Chondrocyte (in vitro differentiated cells): ENCODE measurements at places on chromosomes 16 and 17. TPM values are rescaled to one million over a fixed set of nuclear protein-coding genes. Genes with fewer than 3 reads are reported as not detected.

GRCh38 chr16:1133810-1134520, 18.9 kb upstream of the CACNA1H start:
- DNase-seq, result no peak
- H3K36me3 ChIP-seq, result peaks cover 2% of the 10 kb centered on the region
- no peaks in the 10 kb centered on the region for H3K4me1 ChIP-seq
- no peak overlapping the region for H3K4me3 ChIP-seq
- H3K27me3 ChIP-seq, result peaks cover 5% of the 10 kb centered on the region

- DNase-seq, result no peak
- no peaks in the 10 kb centered on the region for H3K27me3 ChIP-seq
- no peaks in the 10 kb centered on the region for H3K4me1 ChIP-seq
- H3K27ac ChIP-seq, result no peak overlapping the region
- H3K36me3 ChIP-seq, result no peaks in the 10 kb centered on the region
These were observed 355.7 kb upstream of the MON1B start for GRCh38 chr16:76835339-76835738.

GRCh38 chr17:44921122-44921882, 6.0 kb upstream of the GFAP start:
- H3K36me3 ChIP-seq, result no peaks in the 10 kb centered on the region

- no peak for DNase-seq
- H3K27me3 ChIP-seq, result no peaks in the 10 kb centered on the region
- H3K4me3 ChIP-seq, result no peak overlapping the region
- H3K27ac ChIP-seq, result no peak overlapping the region
These were observed 34.2 kb downstream of the RMI2 start for GRCh38 chr16:11379420-11379819.

- peak; percentile 63 for DNase-seq
- H3K27me3 ChIP-seq, result no peaks in the 10 kb centered on the region
- H3K4me3 ChIP-seq, result no peak overlapping the region
- no peak overlapping the region for H3K27ac ChIP-seq
These were observed 439.8 kb downstream of the SOX9 start for GRCh38 chr17:72560303-72561247.

DNA sequence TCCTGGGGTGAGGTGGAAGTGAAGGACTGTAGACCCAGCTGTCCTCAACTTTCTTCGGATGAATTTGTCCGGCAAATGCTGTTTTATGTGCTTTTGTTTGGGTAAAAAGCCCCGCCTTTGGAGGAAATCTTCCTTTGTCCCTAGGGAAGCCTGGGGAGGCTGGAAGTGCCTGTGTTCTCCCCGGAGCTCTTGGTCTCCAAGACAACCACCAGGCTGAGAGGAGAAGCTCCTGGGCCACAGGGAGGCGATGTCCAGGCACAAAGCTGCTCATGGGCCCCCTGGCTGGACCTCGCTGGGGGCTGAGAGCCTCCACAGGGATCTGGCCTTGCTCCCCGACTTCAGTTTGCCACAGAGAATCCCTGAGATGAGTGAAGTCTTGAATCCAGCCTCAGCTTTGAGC, 293.1 kb upstream of the N4BP1 start:
- DNase-seq, result no peak
- H3K27me3 ChIP-seq, result peaks cover 6% of the 10 kb centered on the region
- H3K27ac ChIP-seq, result no peak overlapping the region
- H3K4me3 ChIP-seq, result no peak overlapping the region

DNA sequence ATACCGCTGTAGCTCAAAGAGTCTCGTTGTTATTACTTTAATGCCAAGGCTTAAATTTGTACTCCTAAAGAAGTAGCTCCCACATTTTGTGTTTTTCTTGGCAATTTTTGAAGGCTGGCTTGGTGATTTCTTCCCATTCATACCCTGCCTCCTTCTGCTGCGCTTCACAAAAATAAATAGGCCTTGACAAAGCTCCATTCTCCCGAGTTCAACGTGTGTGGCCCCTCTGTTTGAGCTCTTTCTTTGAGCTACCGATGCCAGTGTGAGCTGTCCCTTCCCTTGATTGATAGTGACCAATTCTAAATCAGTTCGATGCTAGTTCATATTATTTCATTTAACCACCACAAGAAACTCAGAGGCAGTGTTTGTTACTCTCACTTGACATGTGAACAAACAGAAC, 96.8 kb downstream of the MAP2K6 start:
- no peak overlapping the region for H3K27ac ChIP-seq
- DNase-seq, result no peak
- H3K4me1 ChIP-seq, result no peaks in the 10 kb centered on the region
- no peaks in the 10 kb centered on the region for H3K36me3 ChIP-seq
- no peaks in the 10 kb centered on the region for H3K27me3 ChIP-seq
- no peak overlapping the region for H3K4me3 ChIP-seq

DNA sequence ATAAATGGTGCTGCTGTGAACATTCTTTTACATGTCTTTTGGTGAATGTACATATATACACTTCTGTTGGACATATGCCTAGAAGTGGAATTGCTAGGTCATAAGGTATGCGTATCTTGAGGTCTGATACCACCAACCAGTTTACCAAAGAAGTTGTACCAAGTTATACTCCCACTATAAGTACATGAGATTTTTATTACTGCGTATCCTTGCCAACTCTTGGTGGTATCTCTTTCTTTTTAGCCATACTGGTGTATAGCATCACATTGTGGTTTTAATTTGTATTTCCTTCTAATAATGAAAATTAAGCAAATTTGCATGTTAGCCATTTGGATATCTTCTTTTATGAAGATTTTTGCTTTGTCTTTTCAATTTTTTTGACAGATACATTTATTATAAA, 80.5 kb downstream of the ATF7IP2 start:
- H3K4me3 ChIP-seq, result no peak overlapping the region
- H3K27me3 ChIP-seq, result no peaks in the 10 kb centered on the region
- no peak overlapping the region for H3K27ac ChIP-seq
- no peaks in the 10 kb centered on the region for H3K4me1 ChIP-seq
- H3K36me3 ChIP-seq, result peaks cover 9% of the 10 kb centered on the region

DNA sequence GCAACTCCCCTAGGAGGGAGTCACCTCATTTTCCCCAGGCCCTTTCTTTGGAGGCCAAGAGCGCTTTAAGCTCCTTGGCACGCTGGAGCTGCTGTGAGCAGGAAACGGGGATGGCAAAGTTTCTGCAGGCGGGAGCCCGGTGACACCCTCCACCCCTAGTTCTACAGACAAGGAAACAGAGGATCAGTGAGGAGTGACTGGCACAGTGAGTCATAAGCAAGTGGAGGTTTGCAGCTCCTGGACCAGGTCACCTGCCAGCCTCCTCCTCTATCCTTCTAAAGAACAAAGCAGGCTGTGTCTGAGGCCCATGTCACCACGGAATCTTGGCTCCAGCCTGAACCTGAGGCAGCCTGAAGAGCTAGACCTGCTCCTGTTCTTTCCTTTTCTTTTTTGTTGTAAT, 141.9 kb downstream of the TMEM132E start:
- DNase-seq, result peak; percentile 43
- H3K27ac ChIP-seq, result no peak overlapping the region
- no peak overlapping the region for H3K4me3 ChIP-seq
- H3K4me1 ChIP-seq, result no peaks in the 10 kb centered on the region

GRCh38 chr17:65438708-65439294, 122.6 kb downstream of the AXIN2 start:
- peaks cover 14% of the 10 kb centered on the region for H3K27me3 ChIP-seq
- H3K36me3 ChIP-seq, result no peaks in the 10 kb centered on the region
- H3K27ac ChIP-seq, result no peak overlapping the region
- no peak for DNase-seq
- no peak overlapping the region for H3K4me3 ChIP-seq

GRCh38 chr16:4465977-4466779, 8.2 kb downstream of the NMRAL1 start:
- H3K36me3 ChIP-seq, result peaks cover 14% of the 10 kb centered on the region
- no peak overlapping the region for H3K4me3 ChIP-seq
- no peaks in the 10 kb centered on the region for H3K27me3 ChIP-seq
- DNase-seq, result no peak

- no peaks in the 10 kb centered on the region for H3K4me1 ChIP-seq
- H3K36me3 ChIP-seq, result peaks cover under 1% of the 10 kb centered on the region
- no peak overlapping the region for H3K4me3 ChIP-seq
- peaks cover 14% of the 10 kb centered on the region for H3K27me3 ChIP-seq
- DNase-seq, result no peak
These were observed 11.7 kb upstream of the FAM20A start for GRCh38 chr17:68612923-68613292.

DNA sequence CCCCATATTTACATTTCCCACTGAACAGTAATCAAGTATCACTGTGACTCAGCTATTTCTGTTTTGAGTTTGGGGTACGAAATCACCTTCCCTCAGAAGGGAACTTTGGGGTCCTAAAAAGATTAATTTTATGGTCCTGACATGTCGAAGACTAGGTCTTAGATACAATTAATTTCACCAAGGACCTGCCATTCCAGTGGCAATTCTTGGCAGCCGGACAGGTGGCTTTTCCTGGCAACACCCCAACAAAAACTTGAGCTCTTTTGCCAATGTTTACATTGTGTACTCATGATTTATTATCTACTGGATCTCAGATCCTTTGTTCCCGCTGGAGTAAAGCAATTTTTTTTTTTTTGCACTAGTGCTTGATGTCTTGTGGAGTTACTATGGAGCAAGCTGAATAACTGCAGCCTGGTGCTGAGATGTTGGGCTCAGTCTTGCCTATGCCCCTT, 14.4 kb downstream of the SLFN5 start:
- H3K36me3 ChIP-seq, result peaks cover 18% of the 10 kb centered on the region
- no peaks in the 10 kb centered on the region for H3K27me3 ChIP-seq
- no peak for DNase-seq

DNA sequence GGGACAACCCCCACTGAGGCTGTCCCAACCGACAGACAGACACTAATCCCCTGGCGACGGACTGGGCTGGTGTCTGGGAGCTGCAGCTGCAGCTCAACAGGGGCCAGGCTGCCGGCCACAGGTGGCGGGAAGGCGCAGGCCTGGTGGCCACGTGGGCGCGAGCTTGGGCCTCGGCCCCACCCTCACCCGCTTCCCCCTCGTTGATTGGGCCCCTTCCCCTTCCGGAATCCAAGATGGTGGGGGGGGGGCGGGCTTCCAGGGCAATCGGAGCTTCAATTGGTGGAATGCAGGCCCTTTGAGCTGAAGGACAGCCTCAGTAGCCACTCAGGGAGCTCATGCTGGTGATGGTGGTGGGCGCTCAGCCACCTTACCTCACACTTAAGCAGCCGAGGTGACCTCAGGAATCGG, 8.7 kb upstream of the TBX4 start:
- peaks cover 11% of the 10 kb centered on the region for H3K27me3 ChIP-seq
- no peak overlapping the region for H3K4me3 ChIP-seq
- H3K4me1 ChIP-seq, result no peaks in the 10 kb centered on the region
- no peak for DNase-seq
- H3K36me3 ChIP-seq, result peaks cover 8% of the 10 kb centered on the region

- no peak overlapping the region for H3K27ac ChIP-seq
- H3K36me3 ChIP-seq, result peaks cover 58% of the 10 kb centered on the region
- no peak overlapping the region for H3K4me3 ChIP-seq
- H3K4me1 ChIP-seq, result no peaks in the 10 kb centered on the region
These were observed 56.1 kb upstream of the ENDOV start for GRCh38 chr17:80358861-80359260.

DNA sequence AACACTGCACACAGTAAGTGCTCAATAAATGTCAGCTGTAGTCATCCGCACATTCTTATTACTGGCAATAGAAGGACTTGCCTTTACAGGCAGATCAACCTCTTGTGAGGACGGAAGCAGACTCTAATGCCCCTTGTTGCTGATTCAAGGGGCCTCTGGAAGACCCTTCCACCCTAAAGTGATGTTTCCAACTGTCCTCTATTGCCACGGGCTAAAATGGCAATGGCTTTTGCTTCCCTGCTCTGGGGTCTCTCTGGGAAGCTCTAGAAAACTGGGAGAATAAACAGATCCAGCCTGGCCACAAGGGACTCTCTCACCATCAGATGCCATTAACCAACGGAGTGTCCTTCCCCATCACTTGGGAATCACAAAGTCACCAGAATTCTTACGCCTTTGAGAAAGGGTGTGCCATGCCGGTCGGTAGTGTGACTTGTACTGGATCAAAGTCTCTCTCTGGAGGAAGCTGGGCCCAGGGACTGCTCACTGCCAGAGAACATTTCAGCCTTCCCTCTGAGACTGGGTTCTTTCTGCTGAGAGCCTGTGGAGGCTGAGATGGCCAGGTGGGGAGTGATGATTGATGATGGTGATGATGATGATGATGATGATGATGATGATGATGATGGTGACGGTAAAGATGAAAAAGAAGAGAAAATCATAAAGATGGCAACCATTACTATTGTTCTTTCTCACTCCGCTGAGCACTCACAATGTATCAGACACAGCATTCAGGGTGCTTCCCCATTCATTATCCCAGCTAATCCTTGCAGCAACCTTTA, 146.8 kb downstream of the CYLD start:
- H3K27me3 ChIP-seq, result peaks cover 5% of the 10 kb centered on the region
- no peak overlapping the region for H3K27ac ChIP-seq
- no peaks in the 10 kb centered on the region for H3K36me3 ChIP-seq
- H3K4me1 ChIP-seq, result no peaks in the 10 kb centered on the region
- no peak for DNase-seq

DNA sequence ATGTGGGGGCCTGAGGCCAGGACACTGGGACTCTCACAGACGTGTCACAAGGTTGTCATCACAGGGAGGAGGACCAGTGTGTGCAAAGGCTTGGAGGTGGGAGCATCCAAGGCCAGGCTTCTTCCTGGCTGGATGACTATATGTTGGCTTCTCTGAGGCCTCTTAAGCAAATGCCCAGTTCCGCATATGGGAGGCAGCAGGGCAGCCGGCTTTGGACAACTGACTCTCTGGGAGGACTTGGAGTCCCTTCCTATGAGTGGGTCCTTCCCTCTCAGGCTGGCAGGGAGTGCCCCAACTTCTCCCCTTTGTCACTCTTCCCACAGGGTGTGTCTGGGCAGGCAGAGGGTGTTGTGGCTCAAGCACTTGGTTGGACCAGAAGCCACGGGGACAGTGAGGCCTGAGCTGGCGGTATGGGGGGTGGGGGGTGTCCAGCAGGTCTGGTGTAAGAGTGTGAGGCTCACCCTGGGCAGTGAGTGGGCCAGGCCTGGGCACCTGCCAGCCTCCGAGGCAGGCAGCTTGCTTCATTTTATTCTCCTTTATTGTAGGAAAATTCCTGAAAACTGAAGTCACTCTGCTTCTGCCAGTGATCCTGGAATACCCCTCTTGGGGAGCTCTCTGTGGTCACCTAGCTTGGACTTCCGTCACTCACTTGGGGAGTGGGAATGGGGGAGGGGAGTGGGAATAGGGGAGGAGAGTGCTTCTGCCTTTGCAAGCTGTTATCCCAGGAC, 14.9 kb downstream of the ADGRG1 start:
- no peak for DNase-seq
- peaks cover 30% of the 10 kb centered on the region for H3K4me1 ChIP-seq
- no peaks in the 10 kb centered on the region for H3K27me3 ChIP-seq
- H3K4me3 ChIP-seq, result no peak overlapping the region
- peaks cover 4% of the 10 kb centered on the region for H3K36me3 ChIP-seq

KRTAP9-8 gene
- not detected in 3 replicates for total RNA-seq

PPP1R27 gene
- total RNA-seq, result not detected in 3 replicates

NPIPB9 gene
- total RNA-seq, result 1.1 to 3.2 TPM (median 2.9 TPM) in 3 replicates

SSTR5 gene
- not detected in 3 replicates for total RNA-seq

XAF1 gene
- 0.36 to 0.40 TPM in 2 of 3 replicates, not detected in the other for total RNA-seq

IL21R gene
- 2.1 to 11.3 TPM (median 2.2 TPM) in 3 replicates for total RNA-seq

PPM1E gene
- total RNA-seq, result 0.70 to 2.2 TPM (median 2.2 TPM) in 3 replicates

CTRB1 gene
- not detected in 3 replicates for total RNA-seq

ABCA6 gene
- 0.26 to 0.46 TPM (median 0.30 TPM) in 3 replicates for total RNA-seq

YWHAE gene
- 362 to 407 TPM (median 372 TPM) in 3 replicates for total RNA-seq

TTC19 gene
- 22.9 to 28.3 TPM (median 23.7 TPM) in 3 replicates for total RNA-seq

CRHR1 gene
- total RNA-seq, result not detected in 3 replicates

CACNG1 gene
- total RNA-seq, result not detected in 3 replicates

CPSF4L gene
- total RNA-seq, result not detected in 3 replicates

GDPD3 gene
- total RNA-seq, result 1.9 to 3.2 TPM (median 2.2 TPM) in 3 replicates

TUFM gene
- 91.1 to 120 TPM (median 95.0 TPM) in 3 replicates for total RNA-seq

STRADA gene
- 26.2 to 47.3 TPM (median 27.1 TPM) in 3 replicates for total RNA-seq
